ENCODE measurements at places on chromosomes 12 and 14.

GRCh38 chr14:80269353-80269925 lies 58.1 kb upstream of the DIO2 start:
- DNase-seq, result no peak

DNA sequence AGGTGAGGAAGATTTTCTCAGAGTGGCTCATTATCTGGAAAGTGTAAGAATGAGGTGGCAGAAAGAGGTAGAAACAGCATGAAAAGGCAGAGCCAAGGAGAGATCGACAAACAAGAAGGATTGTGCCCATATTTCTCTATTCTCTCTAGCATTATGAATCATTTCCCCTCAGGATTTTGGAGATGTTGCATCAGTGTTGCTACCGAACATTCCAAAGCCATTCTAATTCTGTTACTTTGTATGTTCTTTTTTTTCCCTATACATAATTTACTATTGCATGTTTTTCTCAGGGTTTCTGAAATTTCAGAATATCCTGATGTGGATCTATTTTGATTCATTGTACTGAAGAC lies 61.4 kb downstream of the KICS2 start:
- DNase-seq, result no peak

GRCh38 chr14:82190742-82191141 lies 657.1 kb upstream of the SEL1L start:
- DNase-seq, result no peak

DNA sequence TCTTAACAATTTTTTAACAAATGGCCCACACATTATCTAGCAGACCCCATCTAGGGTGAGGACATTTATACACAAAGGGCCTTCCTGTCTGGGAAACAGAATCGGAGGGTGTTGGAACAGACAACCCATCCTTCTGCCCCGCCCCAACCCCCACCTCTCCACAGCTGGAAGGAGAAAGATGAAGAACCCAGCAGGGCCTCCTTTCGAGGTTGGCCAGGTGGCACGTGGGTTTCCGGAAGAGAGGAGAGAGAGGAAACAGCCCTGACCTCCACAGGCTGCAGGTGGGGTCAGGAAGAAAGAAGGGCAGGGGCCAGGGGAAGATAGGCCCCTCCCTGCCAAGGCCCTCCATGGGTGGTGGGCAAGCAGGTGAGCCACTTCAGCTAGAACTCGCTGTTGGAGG lies 57.2 kb downstream of the LRRC74A start:
- no peak for DNase-seq

- DNase-seq, result no peak
Observed at GRCh38 chr12:42742716-42743115, 153.2 kb upstream of the PRICKLE1 start.

GRCh38 chr14:57492859-57493258 lies 798 bp downstream of the CCDC198 start:
- DNase-seq, result no peak

DNA sequence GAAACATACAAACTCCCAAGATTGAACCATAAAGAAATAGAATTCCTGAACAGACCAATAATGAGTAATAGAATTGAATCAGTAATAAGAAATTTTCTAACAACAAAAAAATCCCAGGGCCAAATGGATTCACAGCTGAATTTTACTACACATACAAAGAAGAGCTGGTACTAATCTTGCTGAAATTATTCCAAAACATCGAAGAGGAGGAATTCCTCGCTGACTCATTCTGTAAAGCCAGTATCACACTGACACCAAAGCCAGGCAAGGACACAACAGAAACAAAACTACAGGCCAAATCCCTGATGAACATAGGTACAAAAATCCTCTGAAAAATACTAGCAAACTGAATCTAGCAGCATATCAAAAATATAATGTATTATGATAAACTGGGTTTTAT lies 367.8 kb upstream of the CLEC14A start:
- DNase-seq, result no peak

DNA sequence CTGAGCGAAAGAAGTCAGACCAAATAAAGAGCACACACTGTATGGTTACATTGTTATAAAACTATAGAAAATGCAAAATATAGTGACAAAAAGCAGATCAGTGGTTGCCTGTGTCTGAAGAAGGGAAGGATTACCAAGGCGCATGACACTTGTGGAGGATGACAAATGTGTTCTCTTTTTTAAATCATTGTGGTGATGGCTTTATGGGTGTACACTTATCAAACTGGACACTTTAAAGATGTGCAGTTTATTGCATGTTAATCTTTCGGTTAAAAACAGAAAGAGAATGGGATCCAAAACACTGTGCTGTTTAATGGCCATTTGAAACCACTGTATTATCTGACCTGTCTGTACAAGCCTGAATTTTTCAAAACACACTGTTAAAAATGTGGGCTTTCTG lies 8.8 kb upstream of the CDK17 start:
- DNase-seq, result no peak

DNA sequence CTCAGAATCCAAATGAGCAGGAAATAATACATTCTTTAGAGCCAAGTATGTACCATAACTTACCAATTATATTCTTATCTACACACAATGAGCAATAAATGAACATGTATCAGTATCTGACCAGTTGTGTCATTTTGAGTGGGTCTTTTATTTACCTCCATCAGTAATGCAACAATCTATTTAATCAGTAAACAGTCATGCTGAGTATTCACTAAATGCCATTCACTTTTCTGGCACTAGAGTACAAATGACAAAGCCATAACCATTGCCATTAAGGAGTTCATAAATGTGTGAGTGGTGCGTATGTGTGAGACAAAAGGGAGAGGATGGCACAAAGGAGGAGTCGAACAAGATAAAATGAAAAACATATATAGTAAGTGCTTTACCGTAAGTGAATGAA lies 1.5 kb upstream of the STRAP start:
- DNase-seq, result no peak

DNA sequence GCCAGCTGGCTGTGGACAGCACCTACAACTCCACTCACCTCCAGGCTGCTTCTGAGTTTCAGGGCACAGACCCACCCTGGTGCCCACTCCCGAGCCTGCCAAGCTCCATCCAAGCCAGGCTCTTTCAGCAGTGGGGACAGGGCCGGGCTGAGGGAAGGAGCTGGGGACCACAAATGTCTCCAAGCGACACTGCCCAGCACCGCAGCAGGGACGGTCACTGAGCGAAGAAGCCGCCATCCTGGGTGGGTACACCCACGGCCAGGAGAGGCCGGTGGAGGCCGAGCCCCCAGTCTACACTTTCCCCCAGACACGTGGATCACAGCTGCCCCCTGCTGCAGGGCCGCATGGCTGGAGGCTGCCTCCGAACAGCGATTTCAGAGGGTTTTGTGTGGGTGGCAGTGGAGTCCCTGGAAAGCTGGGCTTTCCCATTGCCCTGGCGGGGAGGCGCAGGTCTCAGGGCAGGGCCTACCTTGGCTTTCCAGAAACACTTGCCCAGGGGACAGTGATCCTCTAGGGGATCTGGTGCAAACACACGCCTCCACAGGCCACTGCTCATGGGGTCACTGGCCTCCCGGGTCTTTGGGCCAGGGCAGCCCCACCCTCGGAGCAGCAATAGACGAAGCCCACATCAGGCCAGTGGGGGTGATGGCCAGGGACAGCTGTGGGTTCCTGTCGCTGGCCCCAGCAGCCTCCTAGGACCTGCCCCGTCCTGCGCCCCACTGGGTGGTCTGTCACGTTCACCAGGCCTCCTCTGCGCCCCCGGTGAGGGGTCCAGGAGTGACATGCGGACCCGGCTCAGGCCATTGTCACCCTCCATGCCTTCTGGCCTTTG lies 1.2 kb upstream of the GPR132 start:
- DNase-seq, result no peak

DNA sequence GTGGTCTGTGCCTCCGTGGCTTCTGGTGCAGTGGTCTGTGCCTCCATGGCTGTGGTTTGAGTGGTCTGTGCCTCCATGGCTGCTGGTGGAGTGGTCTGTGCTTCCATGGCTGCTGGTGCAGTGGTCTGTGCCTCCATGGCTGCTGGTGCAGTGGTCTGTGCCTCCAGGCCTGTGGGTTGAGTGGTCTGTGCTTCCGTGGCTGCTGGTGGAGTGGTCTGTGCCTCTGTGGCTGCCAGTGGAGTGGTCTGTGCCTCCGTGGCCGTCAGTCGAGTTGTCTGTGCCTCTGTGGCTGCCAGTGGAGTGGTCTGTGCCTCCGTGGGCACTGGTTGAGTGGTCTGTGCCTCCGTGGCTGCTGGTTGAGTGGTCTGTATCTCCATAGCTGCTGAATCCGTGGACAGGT lies 10.1 kb downstream of the SELPLG start:
- no peak for DNase-seq

GRCh38 chr12:107129315-107129930 lies 36.1 kb upstream of the CRY1 start:
- no peak for DNase-seq

- no peak for DNase-seq
Observed at GRCh38 chr14:99708449-99708848, 24.4 kb downstream of the CYP46A1 start.

DNA sequence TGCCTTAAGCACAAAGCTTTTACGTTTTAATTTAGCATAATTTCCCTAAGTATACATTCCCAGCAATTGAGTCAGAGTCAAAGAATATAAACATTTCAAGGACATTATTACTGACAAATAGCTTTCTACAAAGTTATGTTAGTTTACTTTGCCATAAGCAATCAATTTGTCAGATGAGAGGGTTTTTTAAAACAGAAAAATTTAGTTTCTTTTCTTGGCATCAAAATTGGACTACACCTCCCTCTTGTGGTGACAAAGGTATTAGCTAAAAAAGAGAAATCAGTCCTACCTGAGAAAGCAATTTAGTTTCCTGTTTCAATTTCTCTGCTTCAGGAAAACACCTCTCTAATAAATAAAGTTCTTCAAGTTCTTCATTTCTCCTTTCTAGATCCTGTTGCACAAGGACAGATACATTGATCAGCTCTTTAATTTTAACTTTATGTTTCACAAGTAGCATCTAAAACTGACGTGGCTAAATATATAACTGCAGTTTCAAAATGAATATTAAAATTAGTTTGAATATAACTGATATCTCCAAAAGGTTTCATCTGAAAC lies 39.9 kb downstream of the DNAI7 start:
- DNase-seq, result no peak

DNA sequence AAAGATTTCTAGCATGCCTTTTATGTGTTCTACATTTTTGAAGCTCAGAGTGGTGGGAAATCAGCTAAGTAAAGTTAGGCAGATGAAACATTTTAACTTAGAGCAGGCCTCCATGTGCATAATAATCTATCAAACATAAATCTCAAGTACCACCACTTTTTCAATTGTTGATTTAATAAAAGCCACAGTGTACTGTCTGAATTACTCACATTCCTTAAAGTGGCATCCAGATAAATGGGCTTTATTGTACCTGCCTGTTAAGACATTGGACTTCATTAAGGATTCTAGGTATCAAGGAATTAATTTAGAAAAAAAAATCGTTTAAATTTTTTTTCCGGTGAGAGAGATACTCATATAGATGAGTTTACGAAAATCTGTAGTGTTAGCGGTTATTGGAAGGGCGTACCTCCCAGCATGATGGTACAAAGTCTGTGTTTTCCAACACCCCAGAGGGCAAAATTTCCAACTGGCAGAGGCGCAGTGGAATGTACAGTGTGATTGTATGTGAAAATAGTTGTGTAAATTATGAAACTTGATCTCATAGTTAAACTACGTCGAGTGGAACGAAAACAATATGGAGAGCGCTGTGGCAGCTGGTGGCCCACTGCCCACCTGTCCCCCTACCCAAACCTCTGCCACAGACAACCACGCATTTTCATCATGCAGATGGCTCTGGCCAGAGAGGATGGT lies 25.0 kb downstream of the ELK3 start:
- DNase-seq, result no peak

DNA sequence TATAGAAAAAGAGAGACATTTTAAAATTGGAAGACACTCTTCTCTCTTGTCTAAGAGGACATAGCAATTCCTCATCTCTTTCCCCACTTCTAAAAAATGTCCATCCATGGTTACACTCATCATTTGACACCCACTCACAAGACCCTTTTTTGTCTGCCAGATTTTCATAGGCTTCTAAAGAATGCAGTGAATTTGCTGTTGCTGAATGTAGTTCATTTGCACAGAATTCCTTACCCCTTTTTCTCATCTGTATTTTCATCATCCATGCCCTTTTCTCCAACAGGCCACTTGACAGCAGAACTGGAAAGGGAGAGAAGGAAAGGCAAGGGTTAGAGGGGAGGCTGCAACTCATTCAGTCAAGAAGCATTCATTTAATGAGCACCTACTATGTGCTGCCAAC lies 128.0 kb downstream of the NUAK1 start:
- DNase-seq, result no peak
